ENCODE measurements at places on chromosomes 12 and 14.
A peak's percentile ranks its signal among the peaks of the same experiment; 100 is the strongest.

- DNase-seq = no peak
These were observed 414.3 kb downstream of the BCAT1 start for GRCh38 chr12:24534622-24535021.

GRCh38 chr12:54442961-54443360, 23.9 kb upstream of the ITGA5 start:
- DNase-seq = no peak

DNA sequence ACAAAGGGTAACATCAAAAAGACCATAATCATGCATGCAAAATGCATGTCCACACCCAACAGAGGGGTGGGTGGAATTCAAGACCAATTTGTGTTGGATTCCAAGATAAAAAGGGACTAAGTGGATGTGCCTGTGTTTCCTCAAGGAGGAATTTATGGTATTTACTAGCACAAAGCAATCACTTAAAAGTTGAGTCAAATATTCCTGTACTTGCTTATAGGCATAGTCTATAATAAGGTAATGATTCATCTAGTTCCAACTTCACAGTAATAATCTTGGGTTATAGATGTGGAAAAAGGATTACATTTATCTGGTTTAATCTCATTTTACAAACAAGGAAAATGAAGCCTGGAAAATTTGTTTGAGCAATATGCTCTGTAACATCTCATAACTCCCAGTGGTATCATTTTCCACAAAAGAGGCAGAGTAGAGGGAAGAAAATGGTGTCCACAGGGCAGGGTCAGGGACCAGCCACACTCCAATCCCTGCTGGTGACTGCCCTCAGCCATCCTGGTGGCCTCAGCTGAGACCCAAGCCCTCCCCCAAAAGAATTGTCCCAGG, 80.8 kb upstream of the REP15 start:
- DNase-seq = no peak

GRCh38 chr12:6757028-6757690, 4.2 kb upstream of the MLF2 start:
- DNase-seq = no peak

GRCh38 chr12:105983622-105984320, 155.0 kb downstream of the NUAK1 start:
- DNase-seq = no peak

- no peak for DNase-seq
These were observed 9.1 kb downstream of the FIGNL2 start for GRCh38 chr12:51839310-51839947.

- DNase-seq = no peak
These were observed 61.4 kb downstream of the VWF start for GRCh38 chr12:6062757-6063735.

GRCh38 chr12:49334681-49335080, 2.3 kb downstream of the C1QL4 start:
- DNase-seq = no peak

GRCh38 chr12:128322341-128322740, 55.4 kb downstream of the TMEM132C start:
- DNase-seq = no peak

- no peak for DNase-seq
These were observed 879.5 kb downstream of the DIO2 start for GRCh38 chr14:79331830-79332229.

GRCh38 chr14:71885301-71885700, 46.9 kb upstream of the RGS6 start:
- DNase-seq = no peak

DNA sequence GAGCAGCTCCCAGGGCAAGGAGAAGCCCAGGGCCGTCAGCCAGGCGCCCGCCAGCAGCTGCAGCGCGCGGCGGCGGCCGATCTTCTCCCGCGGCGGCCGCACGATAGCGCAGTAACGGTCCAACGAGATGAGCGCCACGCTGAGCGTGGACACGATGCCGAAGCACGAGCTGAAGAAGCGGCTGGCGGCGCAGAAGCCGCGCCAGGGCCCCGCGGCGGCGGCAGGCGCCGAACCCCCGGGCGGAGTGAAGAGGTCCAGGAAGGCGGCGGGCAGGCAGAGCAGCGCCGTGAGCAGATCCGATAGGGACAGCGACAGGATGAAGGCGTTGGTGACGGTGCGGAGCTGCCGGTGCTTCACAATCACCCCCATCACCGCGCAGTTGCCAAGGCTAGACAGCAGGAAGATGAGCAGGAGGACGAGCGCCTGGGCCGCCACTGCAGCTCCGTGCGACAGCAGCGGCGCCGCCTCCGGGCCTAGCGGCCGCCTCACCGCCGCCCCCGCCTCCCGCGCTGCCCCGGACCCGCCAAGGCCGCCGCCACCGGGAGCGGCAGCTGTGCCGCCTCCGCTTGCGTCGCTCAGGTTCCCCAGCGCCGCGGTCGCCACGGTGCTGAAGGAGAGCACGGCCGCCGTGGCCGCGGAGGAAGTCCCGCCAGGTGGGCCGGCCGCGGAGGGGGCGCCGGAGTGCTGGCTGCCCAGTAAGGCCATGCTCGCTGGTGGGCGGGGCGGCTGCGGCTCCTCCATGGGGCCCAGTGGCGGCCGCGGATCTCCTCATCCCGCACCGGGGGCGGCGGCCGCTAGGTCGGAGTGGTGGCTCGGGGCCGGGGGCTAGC, 479 bp downstream of the GPR135 start:
- no peak for DNase-seq

GRCh38 chr12:48946943-48947342, 10.3 kb downstream of the ARF3 start:
- no peak for DNase-seq

DNA sequence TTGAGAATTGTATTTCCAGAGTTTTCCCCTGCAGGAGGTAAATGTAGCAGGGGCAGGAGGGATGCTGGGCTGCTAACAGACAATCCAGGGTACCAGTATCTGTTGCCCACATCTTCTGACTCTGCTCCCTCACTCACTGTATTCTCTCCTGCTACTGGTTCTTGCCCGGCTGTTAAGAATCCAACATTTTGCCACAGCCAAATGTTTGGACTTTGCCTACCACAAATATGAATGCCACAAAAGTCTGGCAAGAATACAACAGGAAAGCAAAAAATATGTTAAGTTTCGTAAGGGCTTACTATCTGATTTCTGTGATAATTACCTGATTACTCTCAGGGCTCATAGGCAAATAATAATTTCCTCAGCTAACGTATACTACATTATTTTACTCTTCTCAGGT, 160.0 kb downstream of the BCAT1 start:
- DNase-seq = no peak

DNA sequence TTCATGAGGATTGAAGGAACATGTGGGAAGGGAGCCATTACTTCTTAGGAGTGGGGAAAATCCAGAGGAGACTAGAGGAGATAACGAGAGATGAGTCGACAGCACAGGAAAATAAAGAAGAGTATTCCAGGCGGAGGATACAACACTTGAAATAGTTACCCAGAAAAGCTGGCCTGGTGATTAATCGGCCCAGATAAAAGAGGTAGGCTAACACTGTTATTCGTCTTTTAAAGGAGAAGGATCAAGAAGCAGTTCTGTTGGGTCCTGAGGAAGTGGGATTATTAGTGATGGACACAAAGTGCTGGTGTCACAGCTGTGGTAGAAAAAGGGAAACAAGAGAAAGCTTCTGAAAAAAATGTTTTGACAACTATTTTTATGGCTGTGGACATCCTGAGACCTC, 425.3 kb downstream of the ZFP36L1 start:
- DNase-seq = no peak

DNA sequence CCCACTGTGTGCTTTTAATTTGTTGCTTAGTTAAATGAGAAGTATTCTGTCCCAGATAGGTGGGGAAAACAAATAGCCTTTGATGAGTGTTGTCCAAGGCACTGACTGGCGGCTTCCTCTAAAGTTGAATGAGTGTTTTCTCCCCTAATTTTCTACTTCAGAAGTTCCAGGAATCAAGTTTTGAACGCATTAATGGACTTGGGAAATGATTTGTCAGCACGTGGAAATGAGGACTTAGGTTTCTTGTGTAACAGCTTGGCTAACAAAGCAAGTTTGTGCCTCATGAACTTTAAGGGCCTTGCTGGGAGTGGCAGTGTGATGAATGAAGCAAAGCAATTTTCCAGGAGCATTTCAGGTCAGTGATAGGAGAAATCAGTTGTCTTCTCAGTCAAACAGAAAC, 56.9 kb downstream of the LIN52 start:
- DNase-seq = no peak

GRCh38 chr14:59931237-59931636, 11.3 kb downstream of the LRRC9 start:
- no peak for DNase-seq

DNA sequence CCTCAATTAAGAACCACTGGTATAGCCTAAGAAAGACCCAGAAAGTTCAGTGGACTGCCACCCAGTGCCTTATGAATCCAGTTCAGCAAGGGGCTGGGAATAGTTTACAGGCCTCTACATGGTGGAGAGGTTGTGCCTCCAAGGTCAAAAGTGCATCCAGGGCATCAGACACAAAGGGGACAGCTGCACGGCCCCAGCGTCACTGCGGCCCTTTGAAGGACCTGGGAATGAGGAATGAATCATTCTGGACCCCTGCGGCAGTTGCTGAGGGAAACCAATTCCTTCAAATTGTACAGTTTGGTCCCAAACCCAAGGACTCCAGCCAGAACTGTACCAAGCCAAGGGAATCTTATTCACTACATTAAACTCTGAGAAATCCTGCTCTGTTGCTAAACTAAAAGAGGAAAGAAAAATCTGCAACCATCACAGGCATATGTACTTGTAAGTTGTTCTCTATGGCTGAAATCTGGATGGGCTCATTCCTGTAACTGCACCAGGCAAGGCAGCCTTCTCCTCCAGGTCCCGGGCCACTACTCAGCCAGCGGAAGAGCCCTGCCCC, 10.9 kb upstream of the NGB start:
- DNase-seq = no peak

DNA sequence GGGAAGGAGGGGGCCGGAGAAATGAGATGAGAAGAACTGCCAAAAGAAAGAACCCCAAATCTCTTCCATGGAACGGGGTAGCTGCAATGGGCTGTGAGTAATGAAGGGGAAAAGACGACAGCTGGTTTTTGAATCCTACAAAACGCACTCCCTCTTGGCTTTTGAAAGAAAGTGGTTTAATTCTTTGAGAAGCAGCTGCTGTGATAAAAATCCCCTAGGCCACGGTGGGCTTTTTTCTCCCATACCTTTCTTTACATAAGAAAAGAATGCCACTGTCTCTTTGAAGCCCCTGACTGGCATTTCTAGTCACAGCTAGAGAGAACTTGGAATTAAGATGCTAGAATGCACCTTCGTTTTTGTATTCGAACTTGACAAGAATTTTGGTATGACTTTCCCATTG, 486.1 kb downstream of the GLT1D1 start:
- DNase-seq = no peak

- DNase-seq = no peak
These were observed 40.2 kb downstream of the CACNA2D4 start for GRCh38 chr12:1878214-1878613.

DNA sequence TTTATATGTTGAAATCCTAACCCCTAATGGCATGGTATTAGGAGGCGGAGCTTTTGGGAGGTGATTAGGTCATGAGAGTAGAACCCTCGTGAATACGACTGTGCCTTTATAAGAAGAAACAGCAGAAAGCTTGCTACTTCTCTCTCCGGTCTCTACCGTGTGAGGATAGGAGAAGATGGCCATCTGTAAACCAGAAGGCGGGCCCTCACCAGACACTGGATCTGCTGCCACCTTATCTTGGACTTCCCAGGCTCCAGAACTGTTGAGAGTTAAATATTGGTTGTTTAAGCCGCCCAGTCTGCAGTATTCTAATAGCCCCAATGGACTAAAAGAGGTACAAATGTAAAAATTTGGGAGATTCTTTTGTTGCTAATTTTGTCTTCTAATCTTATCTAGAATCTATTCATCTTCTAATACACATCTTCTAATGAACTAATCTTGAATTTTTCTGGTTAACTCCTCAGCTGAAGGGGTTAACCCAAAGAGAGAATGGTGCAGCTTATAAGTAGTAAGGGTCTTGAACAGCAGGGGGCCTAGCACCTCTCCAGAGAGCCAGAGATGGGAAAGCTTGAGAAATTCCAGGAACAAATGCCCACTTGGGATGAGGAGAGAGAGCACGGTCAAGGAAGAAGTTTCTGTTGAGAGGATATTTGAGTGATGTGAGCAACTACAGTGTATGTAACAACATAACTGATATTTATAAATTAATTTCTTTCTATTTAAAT, 264.0 kb upstream of the GRIP1 start:
- DNase-seq = no peak

GRCh38 chr12:46531804-46532203, 159.2 kb upstream of the SLC38A2 start:
- no peak for DNase-seq

DNA sequence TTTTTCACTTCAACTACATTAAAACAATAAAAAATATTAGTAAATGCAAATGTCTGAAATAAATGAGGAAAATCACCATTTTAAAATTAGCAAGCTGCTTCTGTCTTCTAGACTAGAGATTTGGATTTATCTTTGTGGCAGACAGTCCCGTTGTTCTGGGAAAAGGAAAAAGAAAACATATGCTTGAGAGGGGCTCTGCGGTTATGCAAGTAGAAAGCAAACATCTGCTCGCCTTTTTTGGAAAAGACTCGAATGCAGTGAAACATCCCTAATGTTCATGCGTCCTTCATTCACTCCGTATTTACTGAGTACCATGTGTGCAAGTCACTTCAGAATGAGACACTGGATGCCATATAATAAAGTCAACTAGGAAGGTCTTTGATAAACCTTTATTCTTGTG, 44.9 kb downstream of the IFNG start:
- no peak for DNase-seq

GRCh38 chr14:102238766-102239165, 66.2 kb downstream of the MOK start:
- DNase-seq = no peak

- no peak for DNase-seq
These were observed 28.3 kb downstream of the SLC5A8 start for GRCh38 chr12:101181776-101182175.

- no peak for DNase-seq
These were observed 834.1 kb downstream of the TRHDE start for GRCh38 chr12:73106296-73106695.

- no peak for DNase-seq
These were observed 38.8 kb downstream of the FBXO21 start for GRCh38 chr12:117151403-117152031.

GRCh38 chr12:66269757-66270383, 32.4 kb upstream of the HELB start:
- peak; percentile 11 for DNase-seq

- no peak for DNase-seq
These were observed 13.5 kb upstream of the TAS2R46 start for GRCh38 chr12:11075642-11076041.

DNA sequence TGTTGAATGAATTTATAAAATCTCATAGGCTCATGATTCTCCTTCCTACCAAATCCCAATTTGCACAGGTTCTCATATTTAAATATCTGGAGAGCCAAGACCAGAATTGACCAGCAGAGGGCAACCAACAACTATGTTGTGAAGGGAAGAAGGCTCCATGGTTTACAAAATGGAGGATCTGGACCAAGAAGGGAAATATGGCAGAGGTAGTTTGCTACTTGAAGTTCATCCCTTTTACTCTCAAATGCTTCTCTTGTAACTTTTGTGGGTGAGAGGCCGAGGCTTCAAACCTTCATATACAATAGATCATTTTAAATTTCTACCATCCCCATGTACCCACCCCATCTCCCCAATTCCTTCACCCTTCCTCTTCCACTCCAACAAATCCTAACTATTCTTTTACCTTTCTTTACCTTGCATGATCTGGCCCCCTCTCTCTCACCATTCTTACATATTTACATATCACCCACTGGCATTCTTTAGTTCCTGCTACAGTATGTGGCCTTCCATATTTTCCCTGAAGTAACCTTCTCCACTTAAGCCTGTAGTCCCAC, 3.8 kb upstream of the SMARCC2 start:
- DNase-seq = peak; percentile 85

- no peak for DNase-seq
These were observed 53.0 kb upstream of the CORO1C start for GRCh38 chr12:108784270-108784669.

GRCh38 chr14:101365329-101366158, 195.8 kb upstream of the DIO3 start:
- DNase-seq = no peak

Data from NCI-H1436 (cell line).